Fibroblast of villous mesenchyme (primary cell): ENCODE measurements at places on chromosomes 3 and 15. TPM values are rescaled to one million over a fixed set of nuclear protein-coding genes. Genes with fewer than 3 reads are reported as not detected.

NOX5 gene
- 0.43 and 0.64 TPM in 2 replicates for total RNA-seq

OXSM gene
- 8.2 and 8.4 TPM in 2 replicates for total RNA-seq

IL5RA gene
- not detected in 2 replicates for total RNA-seq

CISH gene
- 0.86 and 0.97 TPM in 2 replicates for total RNA-seq

C15orf61 gene
- total RNA-seq: 2.6 and 3.2 TPM in 2 replicates

CNTN3 gene
- total RNA-seq: 1.6 and 6.5 TPM in 2 replicates

MAP3K13 gene
- total RNA-seq: 11.6 and 22.9 TPM in 2 replicates

TFRC gene
- total RNA-seq: 71.8 and 150 TPM in 2 replicates

SCAMP5 gene
- 0.43 and 1.6 TPM in 2 replicates for total RNA-seq

PTX3 gene
- 22.5 and 47.0 TPM in 2 replicates for total RNA-seq

CFAP100 gene
- total RNA-seq: not detected in 2 replicates

AGBL1 gene
- total RNA-seq: not detected in 2 replicates

DNA sequence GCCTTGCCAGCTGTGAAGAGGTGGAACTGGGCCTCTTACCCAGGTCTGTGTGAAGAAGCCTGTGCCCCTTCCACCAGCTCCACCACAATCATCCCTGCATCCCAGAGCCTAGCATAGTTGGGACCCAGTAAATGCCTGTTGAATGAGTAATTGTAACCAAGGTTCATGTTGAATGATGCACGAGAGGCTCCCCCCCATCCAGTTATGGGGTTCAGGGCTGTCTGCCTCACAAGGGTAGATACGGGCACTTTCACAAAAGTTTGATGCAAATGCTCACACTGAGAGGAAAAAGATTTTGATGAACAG lies 29.5 kb upstream of the TSEN2 start:
- no peak for DNase-seq

GRCh38 chr3:7445331-7445730 lies 584.4 kb downstream of the GRM7 start:
- DNase-seq: no peak

- no peak for DNase-seq
Observed at GRCh38 chr3:31962801-31963205, 18.3 kb downstream of the OSBPL10 start.

- peak; percentile 59 for DNase-seq
Observed at GRCh38 chr3:197428117-197428801, 127.5 kb downstream of the BDH1 start.

- no peak for DNase-seq
Observed at GRCh38 chr3:53416530-53416929, 69.2 kb upstream of the DCP1A start.

DNA sequence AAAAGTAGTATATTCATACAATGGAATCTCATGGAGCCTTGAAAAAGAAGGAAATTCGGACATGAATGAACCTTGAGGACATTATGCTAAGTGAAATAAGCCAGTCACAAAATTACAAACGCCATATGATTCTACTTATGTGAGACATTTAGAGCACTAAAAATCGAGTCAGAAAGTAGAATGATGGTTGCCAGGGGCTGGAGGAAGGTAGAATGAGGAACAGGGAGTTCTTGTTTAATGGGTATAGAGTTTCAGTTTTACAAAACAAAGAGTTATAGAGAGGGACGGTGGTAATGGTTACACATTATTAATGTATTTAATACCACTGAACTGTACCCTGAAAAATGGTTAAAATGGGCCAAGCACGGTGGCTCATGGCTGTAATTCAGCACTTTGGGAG lies 19.5 kb downstream of the UBXN7 start:
- no peak for DNase-seq

GRCh38 chr15:77869021-77869895 lies 208.3 kb downstream of the TBC1D2B start:
- DNase-seq: peak; percentile 45

GRCh38 chr15:59821286-59821685 lies 132.2 kb upstream of the BNIP2 start:
- DNase-seq: no peak

GRCh38 chr3:144557515-144557914 lies 585.9 kb downstream of the DIPK2A start:
- no peak for DNase-seq

DNA sequence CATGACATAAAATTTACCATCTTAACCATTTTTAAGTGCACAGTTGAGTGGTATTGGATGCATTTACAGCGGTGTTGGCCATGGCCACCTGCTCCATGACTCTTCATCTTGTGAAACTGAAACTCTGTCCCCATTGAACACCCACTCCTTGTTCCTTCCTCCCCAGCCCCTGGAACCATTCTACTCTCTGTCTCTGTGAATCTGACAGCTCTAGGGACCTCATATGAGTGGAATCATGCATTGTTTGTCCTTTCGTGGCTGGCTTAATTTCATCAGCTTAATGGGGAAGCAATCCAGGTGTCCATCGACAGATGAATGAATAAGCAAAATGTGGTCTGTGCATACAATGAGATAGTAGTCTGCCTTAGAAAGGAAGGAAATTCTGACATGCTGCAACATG lies 42.5 kb downstream of the PLXNA1 start:
- DNase-seq: no peak

DNA sequence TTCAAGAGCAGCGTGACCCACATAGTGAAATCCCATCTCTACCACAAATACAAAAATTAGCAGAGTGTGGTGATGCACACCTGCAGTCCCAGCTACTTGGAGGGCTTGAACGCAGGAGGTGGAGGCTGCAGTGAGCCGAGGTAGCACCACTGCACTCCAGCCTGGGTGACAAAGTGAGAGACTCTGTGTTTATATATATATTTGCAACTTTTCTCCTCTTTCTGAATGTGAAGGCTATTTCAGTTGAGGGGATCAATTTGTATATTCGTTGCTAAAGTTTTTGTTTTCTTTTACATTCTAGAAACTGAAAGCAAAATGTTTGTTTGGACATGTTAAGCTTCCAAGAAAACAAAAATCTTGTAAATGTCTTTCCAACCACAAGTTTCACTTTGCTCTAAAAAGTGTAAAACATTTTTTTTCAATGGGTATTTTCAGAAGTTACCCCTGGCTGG lies 29.8 kb upstream of the FAM98B start:
- DNase-seq: peak; percentile 37

DNA sequence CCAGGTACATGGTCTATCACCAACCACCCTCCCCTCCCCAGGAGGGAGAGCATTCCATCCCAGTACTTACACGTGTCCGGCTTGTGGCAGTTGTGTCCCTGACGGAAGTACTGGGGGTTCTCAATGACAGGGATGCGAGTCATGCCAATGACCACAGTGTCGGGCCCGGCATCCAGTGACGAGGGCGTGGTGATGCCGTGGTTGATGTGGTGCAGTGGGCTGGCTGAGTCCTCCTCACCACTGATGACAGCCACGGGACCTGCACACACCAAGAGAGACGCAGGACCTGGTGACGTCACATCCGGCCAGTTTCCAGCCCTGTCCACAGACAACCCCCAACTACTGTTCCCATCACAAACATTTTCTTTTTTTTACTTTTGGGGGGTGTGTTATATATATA lies 223.8 kb downstream of the NTRK3 start:
- DNase-seq: no peak

DNA sequence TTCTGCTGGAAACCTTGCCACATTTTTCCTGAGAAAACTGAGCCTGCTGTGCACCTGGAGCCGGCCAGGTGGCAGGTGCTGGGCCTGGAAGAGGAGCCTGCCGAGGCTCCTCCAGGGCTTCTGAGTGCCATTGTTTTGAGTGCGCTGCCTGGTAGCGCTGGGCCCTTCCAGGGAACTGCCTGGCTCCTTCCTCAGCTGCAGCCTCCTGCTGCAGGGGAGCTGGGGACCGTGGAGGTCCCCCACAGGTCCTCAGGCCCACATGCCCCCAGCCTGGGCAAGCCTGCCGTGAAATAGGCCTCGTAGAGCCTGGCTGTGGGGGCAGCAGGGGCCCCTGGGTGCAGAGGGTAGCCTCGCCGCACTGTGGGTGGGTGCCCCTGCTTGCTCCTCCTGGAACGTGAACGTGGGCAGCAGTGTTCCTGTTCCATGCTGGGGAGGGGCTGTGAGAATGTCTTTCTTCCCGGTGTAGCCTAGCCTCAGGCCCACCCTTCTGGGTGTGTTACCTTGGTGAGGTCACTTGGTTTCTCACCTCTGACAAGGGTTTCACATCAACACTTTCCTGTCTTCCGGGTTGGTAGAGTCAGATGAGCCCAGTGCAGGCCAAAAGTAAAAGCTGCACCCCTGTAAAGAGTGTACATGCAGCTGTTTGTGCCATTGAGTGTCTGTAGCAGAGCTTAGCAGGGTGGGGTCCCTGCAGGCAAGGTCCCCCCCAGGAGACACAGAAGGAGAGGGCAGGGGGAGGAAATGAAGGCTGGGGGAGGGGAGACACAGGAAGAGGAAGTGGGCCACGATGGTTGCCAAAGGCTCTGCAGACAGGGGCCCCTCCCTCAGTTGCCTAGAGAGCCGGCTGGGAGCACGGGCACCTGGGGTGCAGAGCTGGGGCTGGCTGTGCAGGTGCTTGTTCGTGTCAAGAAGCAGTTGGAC lies 34.5 kb downstream of the KLF13 start:
- DNase-seq: no peak

- DNase-seq: no peak
Observed at GRCh38 chr15:67820122-67820991, 5.0 kb upstream of the SKOR1 start.

DNA sequence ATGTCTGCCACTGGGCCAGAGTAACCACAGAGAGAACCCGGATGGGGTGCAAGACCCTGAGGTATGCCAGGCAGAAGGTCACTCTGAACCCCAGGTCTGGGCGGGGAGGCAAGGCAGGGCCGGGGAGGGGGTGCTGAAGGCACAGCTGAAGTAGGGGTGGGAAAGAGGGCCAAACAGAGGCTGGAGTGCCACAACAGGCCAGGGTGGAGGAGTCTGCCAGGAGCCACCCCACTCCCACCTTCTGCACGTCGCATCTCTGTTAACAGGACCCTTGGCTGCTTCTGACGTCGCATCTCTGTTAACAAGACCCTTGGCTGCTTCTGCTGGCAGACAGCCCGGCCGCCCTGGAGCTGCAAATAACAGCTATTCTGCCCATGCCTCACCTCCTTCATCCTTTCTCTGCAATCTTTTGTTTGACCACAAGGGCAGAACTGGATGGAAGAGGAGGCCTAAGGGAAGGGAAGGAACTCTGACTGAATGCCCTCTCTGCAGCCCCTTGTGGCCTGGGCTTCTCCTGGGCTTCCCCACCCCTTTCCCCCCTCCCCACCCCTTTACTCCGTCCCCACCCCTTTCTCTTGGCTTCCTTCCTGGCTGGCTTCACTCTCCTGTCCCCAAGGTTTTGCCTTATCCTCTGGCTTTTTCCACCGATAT lies 20.6 kb upstream of the FBLN2 start:
- DNase-seq: no peak

- no peak for DNase-seq
Observed at GRCh38 chr3:149619136-149619535, 38.7 kb downstream of the WWTR1 start.

GRCh38 chr3:60630953-60631352 lies 620.3 kb downstream of the FHIT start:
- no peak for DNase-seq

DNA sequence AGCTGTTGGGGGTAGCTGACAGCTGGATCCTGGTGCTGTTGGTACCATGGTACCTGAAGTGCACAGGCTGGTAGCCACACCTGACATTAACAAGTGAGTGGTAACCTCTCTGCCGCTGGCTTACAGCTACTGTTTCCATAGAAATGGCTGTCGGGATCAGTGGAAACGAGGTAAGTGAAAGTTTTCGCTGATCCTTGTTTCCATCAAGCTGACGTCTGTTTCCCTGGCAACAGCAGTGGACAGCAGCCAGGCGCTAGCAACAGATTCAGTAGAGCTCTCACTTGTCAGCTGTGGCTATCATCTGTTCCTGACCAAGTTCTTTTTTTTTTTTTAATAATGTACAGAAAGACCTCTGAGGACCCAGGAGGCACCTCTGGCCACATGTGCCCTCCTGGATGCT lies 166.2 kb downstream of the CHDH start:
- DNase-seq: no peak

- no peak for DNase-seq
Observed at GRCh38 chr3:186680869-186681268, 15.1 kb downstream of the HRG start.

GRCh38 chr3:194843556-194843955 lies 157.9 kb downstream of the FAM43A start:
- DNase-seq: peak; percentile 40

- DNase-seq: no peak
Observed at GRCh38 chr3:85785766-85786165, 827.0 kb downstream of the CADM2 start.

- DNase-seq: peak; percentile 37
Observed at GRCh38 chr3:61926923-61927322, 365.6 kb downstream of the PTPRG start.

DNA sequence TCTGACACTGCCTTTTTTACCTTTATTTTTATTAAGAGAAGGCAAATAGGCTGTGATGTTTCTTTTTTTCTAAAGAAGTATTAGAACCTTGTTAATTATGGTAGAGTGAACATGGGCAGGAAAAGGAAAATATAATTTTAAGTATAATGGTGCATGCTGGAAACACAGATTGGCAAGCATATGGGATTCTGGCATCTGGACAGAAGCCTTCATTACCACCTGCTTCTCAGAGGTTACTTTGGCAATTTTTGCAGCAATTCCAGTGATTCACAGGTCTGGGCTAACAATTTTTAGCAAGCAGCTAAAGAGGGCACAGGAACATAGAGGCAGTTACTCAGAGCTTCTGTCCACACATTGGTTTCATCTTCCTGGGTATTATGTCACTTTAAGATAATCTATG lies 258.3 kb downstream of the DIPK2A start:
- no peak for DNase-seq

DNA sequence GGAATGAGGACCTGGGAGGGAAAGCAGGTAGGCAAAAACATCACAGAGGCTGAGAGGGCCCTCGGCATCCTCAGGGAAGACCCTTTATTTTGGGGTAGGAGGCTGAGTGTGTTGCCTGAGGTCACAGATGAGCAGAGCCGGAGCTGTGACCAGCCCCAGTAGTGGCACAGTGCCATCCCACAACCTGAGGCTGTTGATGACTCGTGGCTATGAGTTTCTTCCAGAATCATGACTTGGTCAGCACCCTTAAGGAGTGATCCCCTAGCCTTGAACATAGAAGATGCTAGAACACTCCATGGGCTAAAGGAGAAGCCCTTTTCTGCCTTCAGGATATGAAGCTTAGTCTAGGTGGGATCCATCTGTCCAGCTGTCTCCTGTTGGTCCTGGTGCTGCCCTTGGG lies 19.5 kb upstream of the CXCR6 start:
- DNase-seq: peak; percentile 15

- DNase-seq: peak; percentile 23
Observed at GRCh38 chr3:28726840-28727239, 378.2 kb upstream of the AZI2 start.

DNA sequence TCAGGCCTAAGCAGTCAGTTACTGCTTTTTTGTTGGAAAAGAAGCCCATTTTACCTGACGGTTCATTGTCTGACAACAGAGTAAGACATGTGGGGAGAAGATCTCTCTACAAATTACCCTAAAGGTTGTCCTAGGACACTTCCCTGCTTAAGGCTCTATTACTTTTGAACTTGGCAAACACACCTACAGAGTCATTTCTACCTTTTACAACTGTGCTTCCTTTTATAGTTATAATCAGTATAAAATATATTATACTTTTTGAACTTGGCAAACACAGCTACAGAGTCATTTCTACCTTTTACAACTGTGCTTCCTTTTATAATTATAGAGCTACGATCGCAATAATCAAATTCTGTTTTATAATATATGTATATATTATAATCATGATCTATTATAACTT lies 215.0 kb downstream of the TPRG1 start:
- no peak for DNase-seq

GRCh38 chr3:42831321-42831713 lies 22.1 kb downstream of the ACKR2 start:
- DNase-seq: peak; percentile 54

- DNase-seq: no peak
Observed at GRCh38 chr15:60093273-60094067, 89.4 kb downstream of the FOXB1 start.

- DNase-seq: peak; percentile 65
Observed at GRCh38 chr15:31031471-31032067, 40.1 kb upstream of the MTMR10 start.
